NCI-H82 (cell line): ENCODE measurements at places on chromosomes 12 and 14.

DNA sequence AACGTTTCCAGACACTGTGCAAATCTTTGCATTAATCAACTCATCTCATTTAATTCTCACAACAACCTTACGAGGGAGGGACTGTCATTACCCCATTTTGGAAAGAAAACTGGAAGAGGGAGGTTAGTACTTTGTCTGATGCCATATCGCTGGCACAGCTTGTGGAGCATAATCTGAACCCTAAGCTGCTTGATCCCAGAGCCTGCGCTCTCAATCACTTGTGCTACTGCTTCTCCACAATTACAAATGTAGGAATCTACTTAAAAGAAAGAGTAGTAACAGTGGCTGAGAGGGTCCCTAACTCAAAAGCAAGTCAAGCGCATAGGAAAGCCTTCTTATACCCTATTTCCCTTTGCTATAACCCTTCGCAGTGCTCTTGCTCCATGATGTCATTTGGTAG is 3.2 kb downstream of the EFS start:
- peak; percentile 85 for DNase-seq

DNA sequence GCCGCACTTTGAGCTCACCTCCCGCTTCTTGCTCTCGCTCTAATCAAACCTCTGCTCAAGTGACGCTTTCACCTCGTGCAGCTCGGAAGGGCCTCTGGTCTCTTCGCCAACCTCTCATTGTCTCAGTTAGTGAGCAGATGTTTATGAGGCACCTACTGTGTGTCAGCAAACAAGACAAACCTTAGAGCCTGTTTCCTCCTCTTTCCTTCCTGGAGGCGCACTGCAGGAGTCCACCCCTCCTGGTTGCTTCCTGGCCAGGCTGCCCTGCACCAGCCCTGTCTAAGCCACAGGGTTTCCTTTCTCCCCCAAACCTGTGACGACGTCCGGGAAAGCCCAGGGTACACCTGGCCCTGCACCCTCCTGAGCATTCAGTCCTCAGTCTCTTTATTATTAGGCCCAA is 84.2 kb downstream of the PHETA1 start:
- no peak for DNase-seq

DNA sequence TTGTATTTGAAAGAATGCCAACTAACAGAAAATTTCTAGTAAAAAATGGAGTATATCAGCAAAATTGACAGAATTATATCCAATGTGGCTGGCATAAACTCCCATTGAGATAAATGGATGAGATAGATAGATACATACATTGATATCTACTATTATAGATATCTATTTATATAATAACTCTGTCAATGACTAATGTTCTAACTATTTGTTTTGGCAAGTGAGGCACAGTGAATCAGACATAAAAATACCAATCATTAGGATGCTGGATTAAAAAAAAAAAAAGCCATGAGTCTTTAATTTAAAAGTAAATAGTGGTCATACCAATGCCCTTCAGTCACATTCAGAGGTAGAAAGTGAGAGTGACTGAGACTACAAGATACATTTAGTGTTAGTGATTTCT is 33.7 kb upstream of the GLIPR1 start:
- DNase-seq, result no peak

DNA sequence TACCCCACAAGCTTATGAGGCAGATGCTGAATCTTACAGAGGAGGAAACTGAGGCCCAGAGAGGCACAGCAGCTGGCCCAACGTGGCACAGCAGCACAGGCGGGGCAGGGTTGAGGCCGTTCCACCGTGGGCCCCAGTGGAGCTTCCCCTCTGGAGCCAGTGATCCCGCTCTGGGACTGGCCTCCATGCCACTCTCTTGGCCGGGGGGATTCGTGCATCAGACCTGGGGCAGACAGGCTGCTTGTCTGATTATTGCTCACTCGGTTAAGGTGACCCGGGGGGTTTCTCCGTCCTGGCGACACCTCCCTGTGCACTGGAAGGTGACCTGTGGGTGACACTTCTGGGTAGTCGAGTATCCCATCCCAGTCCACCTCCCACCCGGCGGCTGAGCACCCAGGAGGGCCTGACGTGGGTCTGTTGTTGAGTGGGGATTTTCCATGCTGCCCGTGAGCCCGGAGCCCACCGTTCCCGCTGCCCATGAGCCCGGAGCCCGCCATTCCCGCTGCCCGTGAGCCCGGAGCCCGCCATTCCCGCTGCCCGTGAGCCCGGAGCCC is 27.8 kb downstream of the NOC4L start:
- DNase-seq, result no peak

DNA sequence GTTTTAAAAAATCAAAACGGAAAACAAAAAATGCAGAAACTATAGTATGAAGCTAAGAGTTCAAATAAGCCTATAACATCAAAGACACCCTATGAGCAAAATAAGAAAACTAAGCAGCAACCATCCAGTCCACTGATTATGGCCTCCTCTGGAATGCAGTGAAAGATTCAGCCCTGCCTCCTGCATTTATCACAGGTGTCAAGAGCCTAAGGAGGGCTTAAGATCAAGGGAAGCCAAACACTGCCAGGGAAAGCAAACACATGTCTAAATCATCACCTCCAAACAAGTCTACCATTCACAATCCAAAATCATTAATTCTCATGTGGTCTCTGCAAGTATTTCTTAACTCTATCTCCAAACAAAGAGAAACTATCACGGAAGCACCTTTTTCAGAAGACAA is 28.4 kb downstream of the SARNP start:
- no peak for DNase-seq

GRCh38 chr12:51529651-51529970 is 61.4 kb upstream of the SCN8A start:
- DNase-seq, result no peak
